SK-N-MC (cell line): ENCODE measurements at places on chromosomes 4 and X.

DNA sequence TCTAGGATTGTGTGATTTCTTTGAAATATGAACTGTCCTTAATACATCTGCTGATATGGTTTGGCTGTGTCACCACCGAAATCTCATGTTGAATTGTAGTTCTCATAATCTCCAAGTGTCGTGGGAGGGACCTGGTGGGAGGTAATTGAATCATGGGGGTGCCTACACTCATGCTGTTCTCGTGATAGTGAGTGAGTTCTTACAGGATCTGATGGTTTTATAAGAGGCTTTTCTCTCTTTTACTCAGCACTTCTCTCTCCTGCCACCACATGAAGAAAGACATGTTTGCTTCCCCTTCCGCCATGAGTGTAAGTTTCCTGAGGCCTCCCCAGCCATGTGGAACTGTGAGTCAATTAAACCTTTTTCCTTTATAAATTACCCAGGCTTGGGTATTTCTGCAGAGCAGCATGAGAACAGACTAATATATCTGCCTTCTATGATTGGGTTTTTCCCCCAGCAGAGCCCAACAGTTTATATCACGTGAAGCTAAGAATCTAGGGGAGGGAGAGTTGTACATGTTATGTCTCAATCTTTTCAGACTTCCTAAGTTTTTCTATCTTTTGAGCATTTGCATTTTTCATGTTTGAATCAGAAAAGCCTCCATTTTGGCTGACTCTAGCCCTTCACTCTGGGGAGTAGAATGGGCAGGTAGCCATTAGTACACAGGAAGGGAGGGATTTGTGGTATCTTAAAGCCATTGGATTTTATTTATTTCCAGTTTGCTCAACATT, 58.9 kb downstream of the PLAC1 start:
- no peak for DNase-seq

- DNase-seq = no peak
Observed at GRCh38 chr4:1594871-1595788, 89.0 kb downstream of the FAM53A start.

GRCh38 chr4:177301126-177301639, 8.5 kb upstream of the NEIL3 start:
- no peak for DNase-seq

DNA sequence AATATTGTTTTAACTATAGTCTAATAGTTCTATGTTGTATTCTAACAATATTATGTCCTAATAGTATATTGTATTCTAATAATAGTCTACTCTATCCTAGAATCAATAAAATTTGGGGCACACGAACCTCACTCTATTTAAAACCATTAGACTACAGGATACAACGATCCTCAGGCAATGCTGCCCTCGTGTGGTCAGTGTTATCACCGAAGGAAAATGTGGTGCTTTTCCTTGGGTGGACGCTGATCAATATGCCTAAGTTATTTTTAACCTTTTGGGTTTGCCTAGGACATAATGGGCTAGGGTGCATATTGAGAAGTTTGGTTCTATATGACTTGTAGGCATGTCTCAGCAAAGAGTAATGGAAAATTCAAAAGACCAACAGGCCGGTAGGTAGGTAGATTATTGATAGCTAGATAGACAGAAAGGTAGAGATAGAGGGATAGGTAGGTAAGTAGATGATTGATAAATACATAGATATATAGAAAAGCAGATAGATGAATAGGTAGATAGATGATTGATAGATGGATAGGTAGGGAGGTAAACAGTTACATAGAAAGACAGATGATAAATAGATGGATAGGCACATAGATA, 75.1 kb downstream of the PRKX start:
- peak; percentile 28 for DNase-seq

DNA sequence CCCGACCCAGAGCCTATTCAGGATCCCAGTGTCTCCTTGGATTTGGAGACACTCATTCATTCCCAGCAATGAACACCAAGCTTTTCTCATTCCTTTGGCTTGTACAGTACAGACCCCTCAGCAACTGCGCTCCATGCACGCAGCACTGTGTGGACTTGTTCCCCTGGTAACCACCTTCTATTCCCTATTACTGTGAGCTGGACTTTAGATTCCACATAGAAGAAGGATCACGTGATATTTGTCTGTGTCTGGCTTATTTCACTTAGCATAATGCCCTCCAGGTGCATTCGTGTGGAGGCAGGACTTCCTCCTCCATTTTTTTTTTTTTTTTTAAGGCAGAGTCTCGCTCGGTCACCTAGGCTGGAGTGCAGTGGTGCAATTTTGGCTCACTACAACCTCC, 106.4 kb downstream of the PHKA2 start:
- DNase-seq = no peak

GRCh38 chrX:19566359-19567222, 51.3 kb upstream of the MAP3K15 start:
- no peak for DNase-seq

GRCh38 chr4:86831262-86832130, 17.7 kb downstream of the SLC10A6 start:
- no peak for DNase-seq

DNA sequence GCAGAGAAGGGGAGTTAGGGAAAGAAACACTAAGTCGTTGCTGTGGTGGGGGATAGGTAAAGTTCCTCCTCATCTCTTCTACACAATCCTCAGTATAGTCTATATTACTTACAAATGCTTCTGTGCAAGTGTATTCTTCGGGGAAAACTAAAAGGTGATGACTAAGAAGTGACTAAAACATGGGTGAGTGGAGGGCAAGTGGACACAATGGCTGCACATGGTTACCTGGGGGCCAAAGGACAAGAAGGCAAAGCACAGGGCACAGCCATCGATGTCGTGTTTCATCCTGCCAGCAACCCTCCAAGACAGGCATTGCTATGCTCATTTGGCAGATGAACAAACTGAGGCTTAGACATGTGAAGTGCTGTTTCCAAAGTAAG, 35.5 kb upstream of the CCKAR start:
- DNase-seq = no peak

- DNase-seq = no peak
Observed at GRCh38 chrX:52337410-52337809, 31.4 kb upstream of the XAGE2 start.

DNA sequence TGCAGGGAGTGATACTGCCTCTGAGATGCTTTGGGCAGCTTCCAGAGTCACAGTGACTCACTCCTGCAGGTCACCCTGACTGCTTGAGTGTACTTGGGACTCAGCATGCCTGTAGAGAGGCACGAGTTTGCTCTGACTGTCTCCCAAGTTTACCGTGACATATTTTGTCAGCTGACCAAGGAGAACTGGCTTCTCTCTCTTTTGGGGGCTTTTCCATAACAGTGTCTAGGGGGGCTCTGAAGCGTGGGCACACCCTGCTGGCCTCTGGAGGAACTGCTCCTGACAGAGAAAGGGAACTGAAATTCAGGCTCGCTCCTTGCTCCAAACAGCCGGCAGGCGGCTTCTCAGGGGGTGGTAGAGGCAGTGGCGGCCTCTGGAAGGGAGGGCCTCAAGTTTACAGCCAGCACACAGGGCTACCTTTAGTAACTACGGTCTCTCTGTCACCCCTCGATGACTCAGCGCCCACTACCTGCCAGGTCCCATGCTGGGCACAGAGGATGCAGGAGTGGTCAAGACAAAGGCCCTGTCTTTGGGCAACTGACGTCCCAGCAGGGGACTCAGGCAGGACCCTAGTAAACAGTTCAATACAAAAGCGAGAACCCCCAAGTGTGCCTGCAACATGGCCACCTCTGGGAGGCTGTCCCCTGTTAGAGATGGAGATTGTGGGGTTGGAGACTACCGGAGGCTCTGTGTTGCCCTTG, 17.8 kb downstream of the ZNF185 start:
- no peak for DNase-seq

DNA sequence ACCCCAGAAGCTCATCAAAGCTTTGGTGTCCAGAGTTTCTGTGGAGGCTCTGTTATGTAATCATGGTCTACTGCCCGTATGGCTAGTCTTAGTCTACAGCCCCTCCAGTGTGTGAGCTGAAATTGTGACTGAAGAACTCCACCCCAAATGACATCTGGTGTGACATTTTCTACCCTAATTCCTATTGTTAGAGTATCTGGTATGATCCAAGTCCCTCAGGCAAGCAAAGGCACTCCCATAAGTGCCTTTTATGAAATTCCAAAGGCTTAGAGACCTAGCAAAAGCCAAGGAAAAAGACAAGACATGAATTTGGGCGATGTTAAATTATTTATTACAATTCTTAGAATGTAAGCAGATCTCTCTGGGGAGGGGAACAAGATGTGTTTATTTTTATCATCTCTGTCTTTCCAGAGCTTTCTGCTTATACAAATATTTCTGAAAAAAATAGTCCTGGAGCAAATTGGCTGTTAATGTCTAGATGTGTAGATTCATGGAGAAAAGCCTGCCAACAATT, 417.4 kb downstream of the CCSER1 start:
- DNase-seq = no peak

- DNase-seq = no peak
Observed at GRCh38 chrX:1493877-1494510, 41.3 kb upstream of the ASMTL start.

- DNase-seq = no peak
Observed at GRCh38 chrX:114583646-114584374, at the start of gene HTR2C. Gene HTR2C, plus strand, starts transcription at chrX:114584086. Its CDS starts 142,851 bp downstream, at chrX:114726937.

DNA sequence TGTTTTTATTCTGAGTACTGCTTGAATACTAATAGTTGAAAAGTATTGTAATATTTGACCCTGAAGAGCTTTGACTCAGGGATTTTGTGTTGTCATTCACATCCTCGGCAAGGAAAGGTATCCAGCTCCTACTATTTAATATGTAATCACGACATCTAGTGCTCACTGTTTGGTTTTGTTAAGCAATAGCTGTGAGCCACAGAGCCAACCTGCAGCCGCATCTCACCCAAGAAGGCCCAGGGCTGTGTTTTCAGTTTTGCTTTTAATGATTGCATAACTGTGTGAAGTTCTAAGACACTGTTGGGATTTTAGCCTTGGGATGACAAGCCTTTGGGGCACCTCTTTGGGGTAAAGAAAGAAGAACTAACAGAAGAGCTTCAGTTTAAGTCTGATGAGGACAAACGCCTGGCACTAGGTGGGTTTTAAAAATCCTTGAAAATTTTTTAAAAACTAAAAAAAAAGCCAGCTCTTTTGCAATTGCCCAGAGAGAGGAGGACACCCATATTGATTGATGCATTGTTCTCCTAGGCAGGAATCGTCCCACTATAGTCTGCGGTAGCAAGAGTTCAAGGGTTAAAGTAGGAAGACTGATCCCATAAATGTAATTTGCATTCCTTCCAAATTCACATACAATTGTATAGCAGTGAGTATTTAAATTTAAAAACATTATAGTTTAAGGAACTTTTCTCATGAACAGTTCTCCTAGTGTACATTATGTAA, 157.8 kb downstream of the RELL1 start:
- no peak for DNase-seq

- no peak for DNase-seq
Observed at GRCh38 chrX:134622813-134623185, 35.5 kb downstream of the PLAC1 start.

GRCh38 chr4:145230726-145231125, 50.3 kb upstream of the OTUD4 start:
- DNase-seq = no peak

GRCh38 chrX:134717698-134718097, 59.4 kb upstream of the PLAC1 start:
- no peak for DNase-seq

GRCh38 chr4:763922-764321, 58.3 kb downstream of the PCGF3 start:
- DNase-seq = no peak

GRCh38 chr4:94880956-94881355, 123.2 kb downstream of the BMPR1B start:
- no peak for DNase-seq

DNA sequence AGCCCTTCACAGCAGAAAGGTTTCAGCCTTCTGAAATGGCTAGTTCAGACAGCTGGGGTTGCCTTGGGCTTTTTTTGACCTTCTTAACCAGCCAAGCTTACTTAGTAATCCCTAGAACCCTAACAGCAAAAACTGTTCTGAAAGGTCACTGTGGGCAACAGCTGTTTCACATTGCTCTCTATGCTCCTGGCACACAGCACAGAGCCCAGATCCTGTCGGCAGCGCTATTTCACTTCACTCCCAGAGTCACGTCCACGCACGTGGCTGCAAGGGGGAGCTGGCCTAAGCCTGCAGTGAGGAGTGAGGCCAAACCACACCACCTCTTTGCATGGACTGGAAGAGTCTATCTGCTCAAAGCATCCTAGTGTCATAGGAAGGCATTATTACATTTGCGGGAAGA, 32.0 kb upstream of the STS start:
- DNase-seq = no peak

DNA sequence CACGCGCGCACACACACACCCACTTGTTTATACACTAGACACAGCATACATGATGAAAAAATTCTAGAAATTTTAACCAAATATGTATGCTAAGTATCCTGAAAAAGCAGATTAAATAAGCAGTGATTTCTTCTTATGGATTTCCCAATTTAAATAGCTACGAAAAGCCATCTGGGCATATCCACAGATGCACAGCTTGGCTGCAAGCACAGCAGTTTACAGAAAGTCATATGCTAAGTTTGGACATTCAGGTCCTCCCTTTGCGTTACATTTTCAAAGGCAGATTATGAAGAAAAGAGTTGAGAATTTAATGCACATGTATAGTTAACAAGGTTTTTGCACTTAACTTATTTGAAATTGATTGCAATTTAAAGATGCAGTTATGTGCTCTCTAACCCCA, 542.2 kb upstream of the EPHA5 start:
- no peak for DNase-seq

DNA sequence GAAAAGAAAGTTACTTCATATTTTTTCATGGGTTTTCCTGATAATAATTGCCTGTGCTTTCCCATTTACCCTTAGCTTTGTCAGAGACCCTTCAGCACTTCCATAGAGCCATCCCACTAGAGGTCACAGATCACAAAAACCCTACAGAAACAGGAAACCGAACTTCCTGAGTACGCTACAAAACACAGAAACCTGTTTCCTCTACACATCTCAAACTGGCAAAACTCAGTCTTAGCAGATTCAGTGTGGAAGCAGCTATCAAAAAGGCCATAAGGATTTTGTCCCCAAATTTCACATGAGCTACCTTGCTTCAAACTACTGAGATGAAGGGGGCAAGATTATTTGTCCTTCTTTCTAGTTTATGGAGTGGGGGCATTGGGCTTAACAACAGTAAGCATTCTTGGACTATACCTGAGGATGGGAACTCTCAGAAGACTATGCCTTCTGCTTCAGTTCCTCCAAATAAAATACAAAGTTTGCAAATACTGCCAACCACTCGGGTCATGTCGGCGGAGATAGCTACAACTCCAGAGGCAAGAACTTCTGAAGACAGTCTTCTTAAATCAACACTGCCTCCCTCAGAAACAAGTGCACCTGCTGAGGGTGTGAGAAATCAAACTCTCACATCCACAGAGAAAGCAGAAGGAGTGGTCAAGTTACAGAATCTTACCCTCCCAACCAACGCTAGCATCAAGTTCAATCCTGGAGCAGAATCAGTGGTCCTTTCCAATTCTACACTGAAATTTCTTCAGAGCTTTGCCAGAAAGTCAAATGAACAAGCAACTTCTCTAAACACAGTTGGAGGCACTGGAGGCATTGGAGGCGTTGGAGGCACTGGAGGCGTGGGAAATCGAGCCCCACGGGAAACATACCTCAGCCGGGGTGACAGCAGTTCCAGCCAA, at the start of gene MMRN1:
TSS of gene MMRN1 (plus strand) at position 206 of the 902 bp plus-strand sequence. CDS start at position 324, 118 bp downstream.
- DNase-seq = no peak

- DNase-seq = no peak
Observed at GRCh38 chrX:104435249-104435648, 130.8 kb upstream of the IL1RAPL2 start.
